ENCODE measurements at places on chromosomes 11 and 22.

GRCh38 chr22:37449331-37450001, 22.2 kb upstream of the ELFN2 start:
- DNase-seq: no peak

GRCh38 chr22:19011075-19011474, 75.0 kb upstream of the PRODH start:
- DNase-seq: no peak

DNA sequence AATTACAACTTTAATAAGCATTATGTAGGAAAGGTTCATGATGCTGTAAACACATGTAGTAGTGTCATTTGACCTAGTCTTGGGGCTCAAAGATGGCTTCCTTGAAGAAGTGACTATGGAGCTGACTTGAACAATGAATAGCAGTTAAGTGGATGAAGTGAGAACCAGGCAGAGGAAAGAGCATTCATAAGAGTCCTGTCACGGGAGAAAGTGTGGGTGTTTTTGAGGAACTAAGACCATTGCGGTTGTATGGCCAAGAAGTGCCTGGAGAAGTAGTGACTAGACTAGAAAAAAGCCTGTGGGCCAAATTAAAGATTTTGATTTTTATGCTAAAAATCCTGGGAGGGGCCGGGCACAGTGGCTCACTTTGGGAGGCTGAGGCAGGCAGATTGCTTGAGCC, 7.2 kb upstream of the IL18BP start:
- no peak for DNase-seq

- DNase-seq: no peak
Measured at GRCh38 chr22:23176645-23177027, 3.7 kb upstream of the BCR start.

- DNase-seq: no peak
Measured at GRCh38 chr22:46238541-46238940, 11.6 kb downstream of the CDPF1 start.

DNA sequence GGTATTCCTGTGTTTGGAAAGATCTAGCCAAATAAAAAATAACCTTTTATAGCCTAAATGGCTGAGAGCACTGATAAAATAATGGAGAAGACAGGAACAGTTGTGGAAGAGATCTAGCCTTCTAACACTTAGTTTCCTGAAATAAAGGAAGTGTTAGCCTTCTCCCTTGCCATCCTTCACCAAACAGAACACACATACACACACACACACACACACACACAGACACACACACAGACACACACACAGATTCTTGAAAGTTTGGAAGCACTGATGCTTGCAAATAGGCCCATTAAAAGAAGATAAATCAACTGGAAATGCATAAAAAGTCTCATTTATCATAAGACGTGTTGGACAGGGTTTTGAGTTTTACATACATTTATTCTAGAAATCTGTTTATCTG, 37.5 kb downstream of the KIRREL3 start:
- no peak for DNase-seq

GRCh38 chr11:22884217-22884616, 23.9 kb upstream of the CCDC179 start:
- no peak for DNase-seq

DNA sequence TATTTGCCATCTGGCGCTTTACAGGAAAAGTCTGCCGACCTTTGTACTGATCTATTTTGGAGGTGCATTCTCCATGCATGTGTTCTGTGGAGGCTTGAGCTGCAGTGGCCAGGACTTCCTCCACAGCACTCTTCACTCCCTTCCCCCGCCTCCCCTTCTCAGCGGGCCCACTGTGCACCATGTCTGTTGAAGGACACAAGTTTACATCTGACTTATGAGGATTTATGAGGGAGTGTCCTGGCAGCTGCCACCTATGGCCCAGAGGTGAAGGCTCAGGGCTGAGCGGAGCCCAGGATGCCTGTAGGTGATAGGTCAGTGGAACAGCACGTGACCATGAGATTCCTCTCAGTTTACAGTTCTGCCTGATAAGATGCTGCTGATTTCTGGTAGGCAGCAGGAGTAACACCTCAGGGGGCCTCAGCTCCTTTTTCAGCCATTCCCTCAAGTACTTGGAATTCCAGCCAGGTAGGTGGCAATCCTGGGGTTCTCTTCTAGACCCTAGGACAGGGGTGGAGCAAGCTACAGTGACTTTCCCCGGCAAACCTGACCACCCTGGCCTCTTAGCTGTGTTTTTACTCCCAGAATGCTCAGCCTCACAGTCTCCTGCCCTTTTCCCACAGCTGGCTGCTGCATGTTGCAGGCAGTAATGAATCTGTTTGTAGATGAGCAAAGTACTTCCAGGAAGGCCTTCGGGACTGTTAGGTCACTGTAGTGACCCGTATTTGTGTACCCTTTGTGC, 59.9 kb downstream of the PPFIBP2 start:
- DNase-seq: no peak

DNA sequence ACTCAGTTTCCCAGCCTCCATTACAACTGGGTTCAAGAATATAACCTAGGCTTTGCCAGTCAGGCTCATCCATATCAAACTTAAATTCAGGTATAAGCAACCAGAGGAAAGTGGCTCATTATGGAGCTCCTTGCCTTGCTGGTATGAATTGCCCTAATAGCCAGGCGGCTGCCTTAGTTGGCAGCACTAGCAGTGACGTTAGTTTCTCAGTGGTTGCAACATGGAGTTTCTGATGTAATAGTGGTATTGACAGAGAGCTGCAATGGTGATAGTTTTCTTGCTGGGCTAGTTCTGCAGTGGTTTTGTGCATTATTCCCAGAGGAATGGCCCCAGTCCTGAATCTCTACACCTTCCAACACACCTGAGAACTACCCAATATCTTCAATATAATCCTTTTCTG, 3.8 kb upstream of the TMEM123 start:
- DNase-seq: no peak

- no peak for DNase-seq
Measured at GRCh38 chr22:48316257-48317250, 1511.1 kb downstream of the BRD1 start.

DNA sequence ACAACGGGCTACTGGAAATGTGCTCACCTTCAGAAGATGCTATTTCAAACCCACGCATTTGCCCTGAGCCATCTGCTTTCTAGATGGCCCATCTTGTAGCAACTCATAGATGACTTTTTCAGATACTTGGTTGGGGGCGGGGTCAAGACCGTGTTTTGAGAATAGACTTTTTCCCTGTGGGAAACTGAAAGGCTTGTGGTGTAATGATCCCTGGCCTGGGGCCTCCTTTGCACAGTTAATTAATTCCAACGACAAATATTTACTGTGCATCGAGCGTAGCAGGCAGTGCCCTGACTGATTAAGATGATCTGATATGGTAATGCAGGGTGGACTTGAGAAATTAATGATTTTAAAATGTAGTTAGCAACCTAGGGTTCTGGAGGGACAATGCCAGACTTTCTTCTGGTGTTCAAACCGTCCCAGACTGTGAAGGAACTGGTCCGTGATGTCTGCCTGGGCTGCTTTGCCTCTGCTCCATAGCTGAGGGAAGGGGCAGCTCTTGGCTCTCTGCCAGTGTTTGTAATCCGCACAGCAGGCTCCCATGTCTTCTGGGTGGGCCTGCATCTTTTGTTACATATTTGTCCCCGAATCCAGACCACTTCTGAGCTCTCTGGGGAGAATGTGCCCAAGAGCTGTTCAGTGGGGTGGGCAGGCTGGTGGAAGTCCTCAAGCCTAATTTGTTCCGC, 84.8 kb downstream of the ADAMTS15 start:
- no peak for DNase-seq

DNA sequence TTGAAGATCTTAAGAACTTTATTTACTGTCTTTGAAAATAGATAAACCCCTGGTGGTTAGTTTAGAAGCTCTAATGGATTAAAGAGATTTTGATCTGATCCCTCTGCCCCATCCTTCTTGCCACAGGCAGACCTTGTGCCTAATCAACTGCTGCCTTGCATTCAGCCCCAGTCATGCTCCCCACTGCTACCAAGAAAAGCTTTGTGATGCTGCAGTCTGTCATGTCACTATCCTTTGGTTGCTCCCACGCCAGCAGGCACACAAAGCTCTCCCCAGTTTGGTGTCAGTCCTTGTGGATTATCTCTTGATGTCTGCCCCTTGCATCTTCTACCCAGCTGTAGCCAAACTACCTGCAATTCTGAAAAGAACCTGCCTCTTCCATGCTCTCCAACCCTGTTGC, 112.2 kb downstream of the MTNR1B start:
- no peak for DNase-seq

GRCh38 chr11:30016588-30017363, at the start of gene KCNA4:
TSS of gene KCNA4 (minus strand) at chr11:30017030. CDS start at chr11:30012678, 4,352 bp downstream.
- DNase-seq: no peak

GRCh38 chr22:33354928-33355327, 296.7 kb upstream of the SYN3 start:
- no peak for DNase-seq

DNA sequence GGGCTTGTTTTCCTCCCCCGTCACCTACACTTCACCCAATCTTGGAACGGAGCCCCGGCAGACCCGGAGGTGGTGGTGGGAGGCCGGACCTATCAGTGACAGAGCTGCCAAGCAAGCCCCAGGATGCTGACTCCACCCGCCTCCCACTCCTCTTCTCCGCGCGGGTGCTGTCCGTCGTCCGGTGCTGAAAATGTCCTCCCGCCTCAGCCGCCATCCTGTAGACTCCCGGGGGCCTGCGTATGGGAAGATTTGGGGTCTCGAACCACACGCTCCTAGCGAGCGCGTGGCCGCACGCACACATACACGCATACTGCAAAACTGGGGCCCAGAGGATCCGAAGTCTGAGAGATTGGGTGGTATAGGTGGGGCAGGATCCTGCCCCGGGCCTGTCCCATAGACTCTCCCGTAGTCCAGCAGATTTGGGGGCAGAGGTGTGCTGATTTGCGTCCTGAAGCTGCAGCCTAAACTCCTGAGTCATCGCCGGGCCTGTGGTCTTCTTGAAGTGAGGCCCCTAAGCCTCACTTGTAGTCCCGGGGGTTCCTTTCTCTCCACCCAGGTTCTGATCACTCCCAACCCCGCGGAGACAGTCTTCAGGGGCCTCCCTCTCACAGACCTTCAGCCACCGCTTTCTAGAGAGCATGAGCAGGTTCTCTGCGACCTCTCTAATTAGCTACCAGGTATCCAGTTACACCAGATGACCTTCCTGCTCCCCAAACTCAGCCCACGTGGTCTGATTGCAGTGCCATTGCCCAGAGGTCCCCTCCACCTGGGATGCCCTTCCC, 796 bp upstream of the YIF1A start:
- no peak for DNase-seq

DNA sequence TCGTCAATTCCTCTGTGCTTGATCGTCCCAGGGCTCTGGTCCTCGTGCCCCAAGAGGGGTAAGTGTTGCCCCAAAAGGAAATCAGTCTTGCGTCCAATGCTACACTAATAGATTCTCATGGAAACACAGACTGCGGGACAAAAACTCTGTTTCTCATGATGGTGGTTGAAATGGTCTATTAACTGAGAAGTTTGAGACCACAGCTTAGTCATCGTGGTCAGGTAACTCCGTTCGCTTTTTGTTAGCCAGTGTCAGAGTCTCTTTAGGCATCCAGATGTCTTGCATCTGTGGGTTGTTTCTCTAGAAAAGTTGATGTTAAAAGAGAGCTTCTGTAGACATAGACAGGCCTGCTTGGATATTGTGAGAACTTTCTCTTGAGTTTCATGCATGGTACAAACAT, 104.6 kb upstream of the SORL1-AS1 start:
- no peak for DNase-seq

- no peak for DNase-seq
Measured at GRCh38 chr22:47301820-47302475, 539.5 kb downstream of the TBC1D22A start.

DNA sequence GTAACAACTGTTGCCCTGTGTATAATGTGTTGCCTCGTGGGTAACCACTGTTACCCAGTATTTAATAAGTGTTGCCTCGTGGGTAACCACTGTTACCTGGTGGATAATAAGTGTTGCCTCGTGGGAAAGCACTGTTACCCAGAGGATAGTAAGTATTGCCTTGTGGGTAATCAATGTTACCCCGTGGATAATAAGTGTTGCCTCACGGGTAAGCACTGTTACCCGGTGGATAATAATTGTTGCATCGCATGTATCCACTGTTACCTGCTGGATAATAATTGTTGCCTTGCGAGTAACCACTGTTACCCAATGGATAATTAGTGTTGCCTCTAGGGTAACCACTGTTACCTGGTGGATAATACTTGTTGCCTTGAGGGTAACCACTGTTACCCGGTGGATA, 17.1 kb upstream of the NXPE4 start:
- no peak for DNase-seq

DNA sequence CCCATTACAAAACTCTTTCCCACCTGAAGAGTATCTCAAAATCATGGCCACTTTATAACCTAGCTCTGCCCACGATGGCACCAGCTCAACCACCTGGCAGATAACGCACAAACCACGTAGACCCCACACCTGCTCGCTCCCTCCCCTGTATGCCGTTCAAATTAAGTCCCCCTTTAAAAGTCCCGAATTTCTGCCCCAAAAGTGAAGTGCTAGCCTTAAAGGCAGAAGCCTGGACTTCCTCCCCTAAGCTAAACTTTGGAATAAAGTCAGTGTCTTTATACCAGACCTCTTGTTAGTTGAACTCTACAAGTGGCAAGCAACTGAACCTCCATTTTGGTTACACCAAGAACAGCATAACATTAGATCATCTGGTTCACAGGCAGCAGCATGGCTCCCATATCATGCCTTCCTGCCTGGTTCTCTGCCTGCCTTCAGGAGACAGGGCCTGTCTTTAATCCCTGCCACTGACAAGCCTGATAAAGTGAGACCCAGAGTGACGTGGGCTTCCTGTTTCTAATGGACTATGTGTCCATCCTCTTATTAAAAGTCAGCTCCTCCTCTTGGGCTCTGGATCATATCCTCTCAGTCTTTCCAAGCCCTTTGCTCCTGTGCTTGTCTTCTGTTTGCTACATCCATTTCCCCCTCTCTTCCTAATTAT, 32.6 kb upstream of the NNMT start:
- no peak for DNase-seq

- DNase-seq: no peak
Measured at GRCh38 chr11:9150926-9151325, 59.5 kb upstream of the SCUBE2 start.

- no peak for DNase-seq
Measured at GRCh38 chr11:95193541-95193940, 37.5 kb downstream of the SESN3 start.

GRCh38 chr22:42138972-42139371, 8.4 kb upstream of the CYP2D6 start:
- DNase-seq: no peak

DNA sequence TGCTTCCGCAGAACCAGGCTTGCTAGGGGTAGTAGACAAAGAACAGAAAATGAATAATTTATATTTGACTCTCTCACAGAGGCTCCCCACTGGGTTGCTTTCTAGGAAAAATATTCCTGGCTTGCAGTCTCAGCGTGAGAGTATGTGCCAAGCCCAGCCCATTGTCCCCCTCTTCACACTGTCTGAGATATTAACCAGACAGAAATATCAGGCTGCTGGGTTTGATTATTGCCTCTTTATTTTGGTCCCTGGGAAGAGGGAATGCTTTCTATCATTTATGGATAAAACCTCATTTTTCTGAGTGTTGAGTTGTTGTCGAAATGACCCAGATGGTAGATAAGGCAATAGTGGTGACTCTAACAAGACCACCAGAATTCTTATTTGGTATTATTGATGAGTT, 367.9 kb downstream of the METTL15 start:
- DNase-seq: no peak

GRCh38 chr11:32821917-32822560, 7.7 kb upstream of the PRRG4 start:
- DNase-seq: no peak

GRCh38 chr11:130308059-130308458, 6.7 kb downstream of the ZBTB44 start:
- DNase-seq: no peak
